ENCODE measurements at places on chromosomes 1 and 21.

GRCh38 chr1:178966312-178966711 lies 59.4 kb upstream of the FAM20B start:
- DNase-seq = no peak

DNA sequence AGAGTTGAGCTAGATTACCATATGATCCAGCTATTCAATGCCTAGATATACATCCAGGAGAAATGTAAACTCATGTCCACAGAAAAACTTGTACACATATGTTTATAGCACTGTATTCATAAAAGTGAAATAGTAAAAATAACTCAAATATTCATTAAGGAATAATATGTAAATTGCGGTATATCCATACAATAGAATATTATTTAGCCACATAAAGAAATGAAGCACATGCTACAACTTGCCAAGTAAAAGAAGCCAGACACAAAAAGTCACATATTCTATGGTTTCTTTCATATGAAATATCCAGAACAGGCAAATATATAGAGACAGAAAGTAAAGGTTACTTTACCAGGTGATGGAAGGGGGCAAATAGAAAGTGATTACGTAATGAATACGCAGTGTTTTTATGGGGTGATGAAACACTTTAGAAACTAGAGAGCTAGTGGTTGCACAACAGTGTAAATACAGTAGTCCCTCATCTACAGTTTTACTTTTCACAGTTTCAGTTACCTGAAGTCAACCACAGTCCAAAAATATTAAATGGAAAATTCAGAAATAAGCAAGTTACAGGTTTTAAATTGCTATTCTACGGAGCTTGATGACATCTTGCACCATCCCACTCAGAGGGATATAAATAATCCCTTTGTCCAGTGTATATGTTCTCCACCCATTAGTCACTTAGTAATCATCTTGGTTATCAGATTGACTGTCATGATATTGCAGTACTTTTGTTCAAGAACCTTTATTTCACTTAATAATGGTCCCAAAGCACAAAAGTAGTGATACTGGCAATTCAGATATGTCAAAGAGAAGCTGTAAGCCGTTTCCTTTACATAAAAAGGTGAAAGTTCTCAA lies 62.3 kb downstream of the ZNF644 start:
- DNase-seq = no peak

DNA sequence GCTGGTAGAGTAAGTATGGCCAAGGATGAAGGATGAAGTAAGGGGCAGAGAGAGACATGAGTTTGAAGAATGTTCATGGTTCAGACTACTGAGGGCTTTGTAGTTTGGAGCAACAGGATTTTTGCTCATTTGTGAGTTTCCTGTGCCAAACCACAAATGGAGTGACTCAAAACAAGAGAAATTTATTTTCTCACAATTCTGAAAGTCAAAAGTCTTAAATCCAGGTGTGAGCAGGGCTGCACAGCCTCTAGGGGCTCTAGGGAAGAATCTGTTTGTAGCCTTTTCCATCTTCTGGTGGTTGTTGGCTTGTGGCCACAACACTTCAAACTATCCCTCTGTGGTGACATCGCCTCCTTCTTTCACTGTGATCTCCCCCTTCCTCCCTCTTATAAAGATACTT lies 58.9 kb downstream of the RHOU start:
- no peak for DNase-seq

GRCh38 chr1:79741720-79742421 lies 735.3 kb upstream of the ADGRL4 start:
- DNase-seq = no peak

- DNase-seq = no peak
Observed at GRCh38 chr1:115557715-115558114, 84.1 kb upstream of the VANGL1 start.

DNA sequence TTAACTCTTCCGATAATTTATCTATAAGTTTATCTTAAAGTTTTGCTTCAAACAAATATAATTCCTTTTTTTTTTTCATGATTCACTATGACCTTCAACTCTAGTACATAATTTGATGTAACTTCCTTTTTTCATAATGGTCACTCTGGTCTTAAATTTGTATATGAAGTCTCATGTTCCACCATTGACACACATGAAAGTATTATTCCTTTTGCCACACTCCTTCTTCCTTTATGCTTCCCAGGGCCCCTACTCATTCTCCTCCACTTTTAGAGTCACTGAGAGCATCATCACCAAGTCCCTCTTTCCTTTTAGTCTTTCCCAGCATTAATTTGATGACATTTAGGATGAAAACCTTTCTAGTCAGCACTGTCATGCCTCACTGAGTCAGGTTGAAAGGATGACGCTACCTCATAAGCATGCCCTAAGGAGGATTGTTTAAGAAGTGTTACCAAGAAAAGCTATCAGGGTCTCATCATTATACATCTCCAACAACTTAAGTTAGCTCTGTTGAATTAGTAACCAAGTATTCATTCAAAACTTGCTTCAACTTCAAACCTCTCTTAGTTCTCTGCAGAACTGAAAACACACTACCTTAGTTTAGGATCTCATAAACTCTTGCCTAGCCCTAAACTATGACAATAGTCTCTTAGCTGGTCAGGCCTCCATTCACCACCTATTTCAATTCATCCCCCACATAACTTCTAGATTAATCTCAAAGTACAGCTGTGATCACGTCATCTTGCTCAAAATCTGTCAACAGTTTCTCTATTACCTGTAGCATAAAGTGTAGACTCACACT lies 14.5 kb downstream of the AUNIP start:
- no peak for DNase-seq

- no peak for DNase-seq
Observed at GRCh38 chr1:1109743-1110142, 6.1 kb downstream of the C1orf159 start.

DNA sequence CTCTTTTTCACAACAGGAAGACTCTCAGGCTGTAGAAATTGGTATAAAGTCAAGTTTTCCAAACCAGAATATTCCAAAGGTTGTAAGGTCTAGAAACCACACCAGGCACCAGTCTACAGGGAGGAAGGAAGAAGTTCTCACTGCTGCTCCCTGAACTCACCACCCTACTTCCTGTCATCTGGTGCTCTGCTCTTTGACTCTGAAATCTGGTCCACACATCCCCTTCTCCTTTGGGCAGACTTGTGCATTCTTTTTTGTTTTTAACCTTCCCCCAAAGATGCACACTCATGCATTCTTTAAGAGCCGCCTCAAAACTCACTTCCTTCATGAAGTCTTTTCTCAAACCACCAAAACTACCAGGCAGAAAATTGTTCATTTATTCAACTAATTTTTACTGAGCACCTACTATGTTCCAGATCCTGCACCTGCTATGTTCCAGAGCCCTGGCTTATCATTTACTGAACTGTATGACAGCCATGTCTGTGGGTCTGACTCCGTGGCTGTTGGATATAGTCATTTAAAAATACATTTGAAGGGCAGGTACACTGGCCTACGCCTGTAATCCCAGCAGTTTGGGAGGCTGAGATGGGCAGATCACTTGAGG lies 30.1 kb upstream of the EPS15 start:
- DNase-seq = no peak

DNA sequence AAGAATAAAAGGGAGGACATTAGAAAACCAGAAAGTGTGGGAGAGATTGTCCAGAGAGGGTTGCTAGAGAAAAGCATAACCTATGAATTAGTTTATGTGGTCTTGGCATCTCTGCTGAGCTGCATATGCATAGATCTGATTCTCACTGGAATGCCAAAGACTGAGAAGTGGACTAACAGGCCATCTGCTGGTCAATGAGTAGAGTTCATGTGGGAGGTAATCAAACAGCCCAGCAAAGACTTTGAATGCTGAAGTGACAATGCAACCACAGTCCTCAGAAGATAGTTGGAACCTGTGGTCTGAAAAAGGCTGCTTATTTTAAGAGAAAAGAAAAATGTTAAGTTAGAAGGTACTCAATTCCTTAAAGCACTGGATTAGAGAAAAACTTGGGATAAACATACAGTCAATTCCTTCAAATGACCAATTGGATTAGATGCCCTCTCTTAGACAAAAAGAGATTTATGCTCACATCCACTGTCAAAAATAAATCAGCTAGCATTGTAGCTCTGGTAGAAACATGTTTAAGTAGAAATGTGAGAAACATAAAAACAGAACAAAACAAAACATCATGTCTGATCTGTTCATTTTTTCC lies 382.8 kb downstream of the AMY1C start:
- no peak for DNase-seq

- no peak for DNase-seq
Observed at GRCh38 chr1:15475752-15476314, at the start of gene CELA2B. CELA2B (plus strand) TSS chr1:15476104; CDS start chr1:15476126, 22 bp downstream.

- no peak for DNase-seq
Observed at GRCh38 chr21:34221331-34222030, 142.3 kb upstream of the KCNE2 start.

DNA sequence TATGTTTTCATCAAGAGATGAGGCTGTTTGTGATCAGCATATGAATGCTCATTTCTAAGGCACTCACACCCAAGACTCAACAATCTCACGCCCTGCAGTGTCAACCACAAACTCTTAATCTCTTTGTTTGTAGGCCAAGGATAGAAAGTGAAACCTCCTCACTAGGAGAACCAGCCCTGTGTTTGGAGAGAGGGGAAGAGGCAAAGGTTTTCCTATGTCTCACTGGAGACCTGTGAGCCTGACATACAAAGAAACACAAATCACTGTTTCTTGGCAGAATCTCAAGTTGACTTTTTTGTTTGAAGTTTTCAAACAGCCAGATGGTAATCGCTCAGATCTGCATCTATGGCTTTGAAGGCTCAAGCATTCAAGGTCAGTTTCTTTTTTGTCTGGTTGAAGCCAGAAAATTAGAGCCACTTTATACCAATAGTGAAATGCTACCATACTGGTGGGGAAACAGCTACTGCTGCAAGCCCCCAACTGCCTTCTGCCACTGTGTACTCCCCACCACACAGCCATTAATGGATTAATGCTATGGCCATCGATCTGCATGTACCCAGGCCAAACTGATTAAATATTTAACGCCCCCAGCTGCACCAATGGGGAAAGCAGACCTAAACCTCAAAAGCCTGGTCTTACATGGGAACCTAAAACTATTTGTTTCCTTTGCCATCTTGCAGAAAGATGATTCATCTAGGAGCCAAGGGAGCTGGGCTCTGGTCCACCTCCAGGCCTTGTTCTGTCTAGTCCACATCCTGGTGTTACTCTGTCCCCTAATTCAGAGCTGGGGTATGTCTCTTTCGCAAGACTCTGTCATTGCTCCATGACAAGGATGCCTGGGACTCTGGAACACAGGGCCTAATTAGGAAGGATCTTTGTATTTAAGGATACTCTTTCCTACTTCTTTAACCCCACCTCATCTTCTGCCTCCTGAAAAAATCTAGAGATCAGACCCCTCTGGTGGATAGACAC lies 16.3 kb downstream of the PDZK1 start:
- no peak for DNase-seq

DNA sequence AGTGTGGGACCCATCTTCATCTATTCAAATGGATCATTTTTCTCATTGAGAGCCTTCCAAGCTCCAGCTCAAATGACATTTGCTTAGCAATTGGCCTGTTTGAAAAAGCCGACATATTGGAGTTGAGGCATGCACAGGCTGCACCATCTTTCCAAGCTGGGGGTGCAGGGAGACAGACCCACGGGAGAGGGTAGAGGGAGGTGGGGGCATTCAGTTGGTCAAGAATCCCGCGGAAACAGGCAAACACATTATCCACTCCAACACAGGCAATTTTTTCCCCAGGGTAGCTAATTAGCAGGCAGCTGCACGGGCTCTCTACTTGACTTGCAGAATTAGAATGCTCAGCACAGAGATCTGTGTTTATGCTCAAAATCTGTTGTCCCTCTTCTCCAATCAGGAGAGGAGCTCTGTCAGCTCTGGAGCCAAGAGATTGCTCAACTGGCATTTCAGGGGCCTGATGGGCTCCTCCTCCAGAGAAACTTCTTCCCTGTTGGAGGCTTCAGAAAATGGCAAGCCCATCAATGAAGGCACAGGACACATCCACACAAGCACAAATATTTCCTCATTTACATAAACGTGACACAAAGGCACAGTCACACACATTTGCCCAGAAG lies 267.8 kb downstream of the FOXD2 start:
- no peak for DNase-seq

- DNase-seq = no peak
Observed at GRCh38 chr1:168338589-168339503, 58.2 kb downstream of the TBX19 start.

DNA sequence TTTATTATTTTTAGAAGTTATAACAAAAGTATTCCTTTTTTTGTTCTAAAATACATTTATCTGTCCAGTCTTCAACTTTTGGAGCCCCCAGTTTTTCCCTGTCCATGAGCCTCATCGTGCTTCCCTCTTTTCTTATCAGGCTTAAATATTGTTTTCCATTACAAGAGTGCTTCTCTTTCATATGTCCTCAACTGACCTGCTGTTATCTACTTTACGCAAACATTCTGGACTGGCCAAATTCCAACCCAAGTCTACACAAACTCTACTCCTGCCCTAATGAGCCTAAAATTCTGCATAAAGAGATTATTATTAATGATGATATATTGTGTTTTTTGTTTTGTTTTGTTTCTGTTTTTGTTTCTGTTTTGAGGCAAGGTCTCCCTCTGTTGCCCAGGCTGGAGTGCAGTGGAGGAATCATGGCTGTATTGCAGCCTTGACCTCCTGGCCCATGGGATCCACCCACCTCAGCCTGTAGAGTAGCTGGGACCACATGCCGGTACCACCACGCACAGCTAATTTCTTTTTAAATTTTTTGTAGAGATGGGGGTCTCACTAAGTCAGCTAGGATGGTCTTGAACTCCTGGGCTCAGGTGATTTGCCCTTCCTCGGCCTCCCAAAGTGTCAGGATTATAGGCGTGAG lies 318.8 kb upstream of the NEGR1 start:
- DNase-seq = no peak

DNA sequence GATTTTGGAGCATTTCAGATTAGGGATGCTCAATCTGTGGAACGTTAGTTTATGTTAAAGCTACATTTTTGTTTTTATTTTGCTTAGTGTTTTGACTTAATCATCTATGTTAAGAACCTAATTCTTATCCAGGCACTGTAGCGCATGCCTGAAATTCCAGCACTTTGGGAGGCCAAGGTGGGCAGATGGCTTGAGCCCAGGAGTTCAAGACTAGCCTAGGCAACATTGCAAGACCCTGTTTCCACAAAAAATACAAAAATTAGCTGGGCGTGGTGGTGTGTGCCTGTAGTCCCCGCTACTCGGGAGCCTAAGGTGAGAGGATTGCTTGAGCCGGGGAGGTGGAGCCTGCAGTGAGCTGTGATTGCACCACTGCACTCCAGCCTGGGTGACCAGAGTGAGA lies 23.4 kb downstream of the FNBP1L start:
- no peak for DNase-seq
